T-helper 2 cell (primary cell): ENCODE measurements at places on chromosomes 7 and 10.

DNA sequence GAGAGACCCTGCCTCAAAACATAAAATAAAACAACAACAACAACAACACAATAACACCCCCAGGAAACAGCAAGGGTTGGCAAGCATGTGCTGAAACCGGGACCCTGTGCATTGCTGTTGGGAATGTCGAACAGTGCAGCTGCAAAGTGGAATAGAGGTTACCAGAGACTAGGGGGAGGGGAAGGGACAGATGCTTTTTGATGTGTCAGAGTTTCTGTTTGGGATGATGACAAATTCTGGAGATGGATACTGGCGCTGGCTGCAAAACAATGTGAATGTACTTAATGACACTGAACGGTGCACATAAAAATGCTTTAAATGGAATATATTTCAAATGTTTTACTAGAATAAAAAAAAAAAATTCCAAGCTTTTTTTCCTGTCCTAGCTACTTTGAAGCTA, 241.8 kb downstream of the TEX36 start:
- DNase-seq = no peak

- DNase-seq = no peak
Measured at GRCh38 chr10:12327074-12327473, 22.3 kb upstream of the CAMK1D start.

DNA sequence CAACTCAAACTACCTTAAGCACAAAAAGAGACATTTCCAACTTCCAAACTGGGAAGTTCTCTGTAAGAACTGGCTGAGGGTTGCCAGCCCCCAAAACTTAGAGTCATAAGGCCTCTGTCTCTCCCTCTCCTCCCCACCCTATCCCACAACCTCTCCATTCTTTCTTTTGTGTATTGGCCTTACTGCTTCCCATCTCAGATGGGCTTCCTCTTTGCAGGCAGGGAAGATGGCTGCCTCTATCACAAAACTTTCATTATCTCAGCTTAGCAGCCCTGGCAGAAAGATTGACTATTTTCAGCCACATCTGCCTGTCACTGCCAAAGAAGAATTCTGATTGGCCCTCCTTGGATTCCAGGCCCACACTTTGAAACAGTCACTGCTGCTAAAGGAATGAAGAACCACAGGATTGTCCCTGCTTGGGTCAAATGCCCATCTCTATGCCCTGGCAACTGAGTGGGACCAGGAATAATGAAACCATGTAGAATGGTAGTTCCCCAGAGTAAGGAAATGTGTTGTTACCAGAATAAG, 58.0 kb upstream of the PRKAR2B start:
- DNase-seq = no peak

DNA sequence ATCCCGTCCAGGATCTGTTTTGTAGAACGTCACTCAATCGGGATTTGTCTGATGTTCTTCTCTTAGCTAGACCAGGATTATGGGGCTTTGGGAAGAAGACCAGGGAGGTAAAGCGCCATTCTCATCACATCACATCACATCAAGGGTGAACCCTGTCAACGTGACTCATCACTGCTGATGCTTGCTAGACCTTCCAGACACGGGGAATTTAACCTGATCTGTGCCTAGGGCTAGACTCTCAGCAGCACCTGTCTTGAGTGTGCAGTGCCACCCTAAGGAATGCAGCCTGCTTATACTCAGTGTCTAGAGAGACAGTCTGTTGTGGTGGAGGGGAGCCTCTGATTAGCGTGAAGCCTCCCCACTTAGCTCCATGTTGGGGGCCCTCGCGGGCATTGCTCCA, 678.6 kb upstream of the FOXK1 start:
- no peak for DNase-seq

DNA sequence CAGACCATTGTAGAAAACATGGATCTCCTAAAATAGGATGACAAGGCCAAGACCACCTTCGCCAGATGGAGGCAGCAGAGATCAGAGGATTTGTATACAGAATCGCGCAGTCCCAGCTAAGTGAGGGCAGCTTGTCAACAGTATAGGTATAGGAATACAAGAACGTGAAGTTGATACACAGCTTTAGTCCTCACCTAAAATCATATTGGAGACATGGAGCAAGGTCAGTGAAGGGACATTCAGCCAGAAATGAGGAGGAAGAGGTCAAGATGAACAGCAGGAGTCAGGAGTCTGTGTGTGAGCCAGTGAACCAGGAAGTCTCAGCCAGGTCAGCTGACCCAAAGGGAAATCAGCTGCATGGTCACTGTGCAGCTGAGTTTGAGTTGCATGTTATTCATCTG, 263.4 kb upstream of the PRKCQ start:
- no peak for DNase-seq

- DNase-seq = peak; percentile 30
Measured at GRCh38 chr7:33191340-33191739, 62.0 kb downstream of the BBS9 start.

- DNase-seq = no peak
Measured at GRCh38 chr10:54797636-54798321, 3.3 kb downstream of the PCDH15 start.

GRCh38 chr10:64508029-64508661, 986.9 kb downstream of the REEP3 start:
- DNase-seq = no peak

DNA sequence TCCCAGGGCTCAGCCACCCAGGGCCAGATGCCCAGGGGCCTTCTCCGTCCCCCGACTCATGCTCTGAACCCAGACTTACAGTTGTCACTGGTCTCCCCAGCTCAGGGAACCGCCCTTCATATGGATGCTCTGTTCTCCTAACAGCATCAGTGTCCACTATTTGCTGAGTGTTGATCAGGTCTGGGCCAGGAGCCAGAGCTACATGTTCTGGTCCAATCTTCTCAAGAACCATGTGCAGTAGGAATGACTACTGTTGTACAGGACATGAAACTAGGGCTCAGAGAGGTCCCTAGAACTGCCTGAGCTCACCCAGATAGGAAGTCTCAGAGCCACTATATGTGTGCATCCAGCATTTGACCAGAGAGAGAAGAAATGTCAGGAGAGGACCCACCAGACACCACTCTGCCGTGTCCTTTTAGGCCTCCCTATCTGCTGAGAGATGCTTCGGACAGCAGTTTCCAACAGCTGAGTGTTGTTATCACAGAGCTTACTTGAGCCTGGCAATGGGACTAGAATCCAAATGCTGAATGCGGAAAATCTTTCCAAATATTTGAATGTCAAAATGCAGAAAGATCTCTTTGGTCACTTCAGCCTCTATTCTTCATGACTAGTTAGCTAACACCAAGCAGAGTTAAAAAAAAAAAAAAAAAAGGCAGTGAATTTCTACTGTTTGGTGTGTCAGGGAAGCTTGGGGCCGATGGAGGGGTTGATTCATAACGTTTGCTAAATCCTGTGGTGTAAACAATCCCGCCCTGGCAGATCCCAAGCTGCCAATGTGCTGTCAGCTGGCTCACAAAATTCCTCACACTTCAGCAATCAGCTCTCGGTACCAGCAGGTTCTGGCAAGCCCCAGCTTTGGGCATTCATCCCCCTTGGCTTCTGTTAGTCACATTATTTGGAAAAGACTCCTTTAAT, 246.1 kb downstream of the TNS3 start:
- no peak for DNase-seq

DNA sequence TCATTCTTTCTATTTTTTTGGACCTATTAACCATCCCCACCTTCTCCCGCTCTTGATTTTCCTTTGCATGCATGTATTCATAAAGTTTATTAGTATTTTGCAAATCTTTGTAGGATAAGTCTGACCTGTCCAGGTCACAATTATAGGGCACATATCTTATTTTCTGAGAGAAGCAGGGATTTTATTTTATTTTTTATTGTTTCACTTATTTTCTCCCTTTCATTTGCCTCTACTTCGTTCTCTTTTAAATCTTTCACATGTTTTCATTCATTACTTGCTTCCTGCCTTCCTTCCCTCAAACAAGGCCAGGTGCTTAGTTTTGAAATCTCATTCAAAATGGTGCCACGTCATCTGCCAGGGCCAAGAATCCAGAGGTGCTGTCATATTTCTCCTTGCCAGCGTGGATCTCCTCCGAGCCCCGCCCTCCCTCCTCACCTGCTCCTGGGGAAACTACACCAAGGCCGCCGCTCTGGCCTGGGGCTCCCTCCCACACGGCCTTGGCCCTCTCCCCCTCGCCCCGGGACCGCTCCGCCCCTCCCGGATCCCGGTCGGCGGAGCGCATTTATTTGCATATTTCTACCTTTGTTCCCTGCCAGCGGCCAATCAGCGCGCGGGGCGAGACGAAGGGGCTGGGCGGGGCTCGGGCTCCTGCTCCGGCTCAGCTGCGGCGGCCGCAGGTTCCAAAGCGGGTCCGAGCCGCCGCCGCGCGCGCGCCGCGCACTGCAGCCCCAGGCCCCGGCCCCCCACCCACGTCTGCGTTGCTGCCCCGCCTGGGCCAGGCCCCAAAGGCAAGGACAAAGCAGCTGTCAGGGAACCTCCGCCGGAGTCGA, at the start of gene TSPAN13:
Gene TSPAN13, plus strand, starts transcription at position 654 of the 830 bp plus-strand sequence. CDS start 213 bp downstream, outside the sequence.
- DNase-seq = peak; percentile 2

GRCh38 chr10:69065406-69066361, 22.2 kb upstream of the SRGN start:
- DNase-seq = peak; percentile 53

DNA sequence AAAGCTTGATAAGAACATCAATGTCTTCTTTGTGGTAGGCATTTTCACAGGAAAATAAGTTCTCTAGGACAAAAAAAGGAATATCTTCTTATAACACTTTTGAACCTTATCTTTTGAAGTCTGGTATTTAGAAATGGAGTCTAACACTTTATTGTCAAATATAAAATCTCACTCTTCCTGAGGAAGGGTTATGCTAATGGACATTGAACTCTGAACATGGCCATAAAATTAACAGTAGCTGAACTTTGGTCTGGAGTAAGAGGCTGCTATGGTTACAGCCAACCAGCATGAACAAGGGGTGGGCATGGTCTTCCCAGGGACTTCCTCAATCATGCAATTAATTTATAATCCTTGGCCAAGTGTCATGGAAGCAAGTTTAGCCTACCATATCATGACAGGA, at the start of gene CLRN3:
Gene CLRN3, minus strand, starts transcription at position 199 of the 400 bp plus-strand sequence. Its CDS starts 157 bp downstream, at position 42.
- DNase-seq = no peak

GRCh38 chr10:1465993-1466764, 271.1 kb downstream of the ADARB2 start:
- DNase-seq = no peak

DNA sequence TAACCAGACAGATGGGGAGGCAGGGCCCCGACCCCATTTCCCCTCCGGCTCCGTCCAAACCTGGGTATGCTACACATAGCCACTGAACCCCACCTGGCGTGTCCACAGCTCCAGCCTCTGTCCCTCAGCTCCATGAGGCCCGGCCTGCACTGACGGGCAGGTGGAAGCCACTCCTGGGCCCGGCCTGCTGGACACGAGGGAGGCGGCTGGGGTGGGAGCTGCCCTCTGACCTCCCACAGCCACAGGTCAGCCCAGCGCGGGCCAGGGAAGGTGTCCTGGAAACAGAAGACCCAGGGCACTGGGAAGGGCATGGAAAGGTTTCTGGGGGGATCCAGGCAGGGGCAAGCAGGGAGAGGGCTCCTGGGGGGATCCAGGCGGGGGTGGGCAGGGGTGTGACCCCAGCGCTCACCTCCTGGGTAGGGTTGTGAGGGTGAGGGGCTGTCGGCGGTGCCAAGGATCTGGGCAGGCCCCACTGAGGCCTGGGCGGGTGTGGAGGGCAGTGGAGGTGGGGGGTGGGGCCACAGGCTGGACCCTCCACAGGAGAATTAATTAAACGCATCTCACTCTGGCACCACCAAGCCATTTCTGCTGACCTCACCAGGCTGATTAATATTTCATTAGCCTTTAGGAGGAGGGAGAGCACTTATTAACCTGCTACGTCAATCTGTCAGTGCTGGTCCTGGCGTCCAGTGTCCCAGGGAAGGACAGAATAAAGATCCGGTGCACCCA, 108.9 kb downstream of the UNCX start:
- no peak for DNase-seq

DNA sequence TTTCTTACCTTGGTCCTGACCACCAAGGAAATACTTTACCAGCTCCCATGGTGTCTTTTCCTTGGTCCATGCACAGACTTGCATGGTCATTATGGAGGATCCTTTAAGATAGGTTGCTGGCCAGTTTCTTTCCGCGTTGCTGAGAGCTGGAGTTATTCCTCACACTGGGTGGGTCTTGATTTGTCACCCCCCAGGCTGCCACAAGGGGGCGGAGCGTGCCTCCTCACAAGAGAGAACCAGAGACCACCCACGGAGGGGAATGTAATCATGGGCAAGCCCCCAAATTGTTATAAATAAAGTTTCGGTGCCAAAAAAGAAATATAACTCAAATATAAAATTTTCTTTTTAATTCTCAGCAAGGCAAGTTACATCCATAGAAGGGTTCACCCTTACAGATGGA, 10.5 kb upstream of the TRIM24 start:
- no peak for DNase-seq
